ENCODE measurements at places on chromosomes 3 and 15.
A peak's percentile ranks its signal among the peaks of the same experiment; 100 is the strongest.

GRCh38 chr15:36507458-36507857, 72.0 kb upstream of the CDIN1 start:
- H3K4me1 ChIP-seq: no peaks in the 10 kb centered on the region
- no peak overlapping the region for H3K27ac ChIP-seq
- H3K27me3 ChIP-seq: no peaks in the 10 kb centered on the region
- no peak overlapping the region for H3K4me3 ChIP-seq
- H3K36me3 ChIP-seq: no peaks in the 10 kb centered on the region

GRCh38 chr15:48176112-48176511, 2.0 kb downstream of the MYEF2 start:
- H3K27me3 ChIP-seq: peaks cover 4% of the 10 kb centered on the region
- peaks cover 25% of the 10 kb centered on the region for H3K36me3 ChIP-seq
- H3K27ac ChIP-seq: no peak overlapping the region
- H3K4me1 ChIP-seq: peaks cover 20% of the 10 kb centered on the region
- DNase-seq: no peak

DNA sequence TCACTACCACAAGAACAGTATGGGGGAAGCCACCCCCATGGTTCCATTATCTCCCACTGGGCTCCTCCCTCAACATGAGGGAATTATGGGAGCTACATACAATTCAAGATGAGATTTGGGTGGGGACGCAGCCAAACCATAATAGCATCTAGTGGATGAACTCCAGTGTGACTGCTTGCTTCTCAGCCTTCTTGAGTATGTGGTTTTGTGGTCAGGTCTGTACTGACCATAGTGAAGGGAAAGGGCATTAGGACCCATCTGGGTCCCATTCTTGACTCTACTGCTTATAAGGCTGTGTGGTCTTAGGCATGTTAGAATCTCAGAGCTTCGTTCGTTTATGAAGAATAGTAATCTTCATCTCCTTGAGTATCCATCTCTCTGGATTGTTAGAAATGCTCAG, 81.4 kb downstream of the CGNL1 start:
- H3K4me3 ChIP-seq: no peak overlapping the region
- peaks cover 6% of the 10 kb centered on the region for H3K27me3 ChIP-seq
- no peaks in the 10 kb centered on the region for H3K36me3 ChIP-seq
- no peaks in the 10 kb centered on the region for H3K4me1 ChIP-seq

- H3K36me3 ChIP-seq: no peaks in the 10 kb centered on the region
- no peak for DNase-seq
- peaks cover 5% of the 10 kb centered on the region for H3K27me3 ChIP-seq
- no peak overlapping the region for H3K4me3 ChIP-seq
Measured at GRCh38 chr15:32869776-32870175, 152.0 kb downstream of the GREM1 start.

- H3K27me3 ChIP-seq: peaks cover 66% of the 10 kb centered on the region
- no peak for DNase-seq
- H3K36me3 ChIP-seq: no peaks in the 10 kb centered on the region
- H3K4me1 ChIP-seq: peaks cover 20% of the 10 kb centered on the region
Measured at GRCh38 chr15:91304210-91304609, 204.2 kb downstream of the SV2B start.

DNA sequence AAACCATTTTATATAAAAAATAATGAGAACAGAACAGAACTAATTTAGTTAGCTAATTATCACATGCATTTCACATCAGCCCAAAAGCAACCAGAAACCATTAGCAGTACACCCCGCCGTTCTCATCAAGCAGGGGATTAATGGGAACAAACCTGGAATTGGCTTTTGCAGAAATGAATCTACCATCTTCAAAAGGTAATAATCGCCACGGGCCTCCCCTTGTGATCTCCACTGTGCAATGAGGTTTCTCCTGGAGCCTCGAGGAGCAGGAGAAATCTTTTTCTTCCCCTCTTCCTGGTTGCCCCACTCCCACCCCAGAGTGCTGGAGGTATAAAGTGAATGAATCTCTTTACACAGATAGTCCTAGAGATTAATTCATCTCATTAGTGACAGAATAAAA, 1003.5 kb downstream of the AGBL1 start:
- H3K27me3 ChIP-seq: no peaks in the 10 kb centered on the region
- DNase-seq: no peak
- H3K36me3 ChIP-seq: no peaks in the 10 kb centered on the region
- no peak overlapping the region for H3K27ac ChIP-seq
- H3K4me1 ChIP-seq: no peaks in the 10 kb centered on the region

DNA sequence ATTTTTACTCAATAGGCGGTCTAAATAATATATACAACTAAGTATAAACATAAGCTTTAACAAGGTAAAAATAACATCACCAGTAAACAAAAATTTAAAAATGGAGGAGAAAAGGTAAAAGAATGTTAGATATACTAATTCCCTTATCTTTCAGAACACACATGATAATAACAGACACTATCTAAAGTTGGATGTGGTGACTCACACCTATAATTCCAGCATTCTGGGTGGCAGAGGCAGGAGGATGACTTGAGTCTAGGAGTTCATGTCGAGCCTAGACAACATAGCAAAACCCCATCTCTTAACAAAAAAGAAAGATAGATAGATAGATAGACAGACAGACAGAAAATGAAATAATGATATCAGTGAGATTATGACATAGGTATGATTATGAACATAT, 85.1 kb downstream of the STAG1 start:
- no peak overlapping the region for H3K27ac ChIP-seq
- H3K4me3 ChIP-seq: no peak overlapping the region
- no peaks in the 10 kb centered on the region for H3K27me3 ChIP-seq
- H3K4me1 ChIP-seq: peaks cover 11% of the 10 kb centered on the region
- no peak for DNase-seq
- H3K36me3 ChIP-seq: peaks cover 9% of the 10 kb centered on the region

GRCh38 chr3:112813016-112813415, 33.6 kb downstream of the CD200R1L start:
- H3K27me3 ChIP-seq: peaks cover 15% of the 10 kb centered on the region
- no peak overlapping the region for H3K4me3 ChIP-seq
- H3K4me1 ChIP-seq: peaks cover 24% of the 10 kb centered on the region

DNA sequence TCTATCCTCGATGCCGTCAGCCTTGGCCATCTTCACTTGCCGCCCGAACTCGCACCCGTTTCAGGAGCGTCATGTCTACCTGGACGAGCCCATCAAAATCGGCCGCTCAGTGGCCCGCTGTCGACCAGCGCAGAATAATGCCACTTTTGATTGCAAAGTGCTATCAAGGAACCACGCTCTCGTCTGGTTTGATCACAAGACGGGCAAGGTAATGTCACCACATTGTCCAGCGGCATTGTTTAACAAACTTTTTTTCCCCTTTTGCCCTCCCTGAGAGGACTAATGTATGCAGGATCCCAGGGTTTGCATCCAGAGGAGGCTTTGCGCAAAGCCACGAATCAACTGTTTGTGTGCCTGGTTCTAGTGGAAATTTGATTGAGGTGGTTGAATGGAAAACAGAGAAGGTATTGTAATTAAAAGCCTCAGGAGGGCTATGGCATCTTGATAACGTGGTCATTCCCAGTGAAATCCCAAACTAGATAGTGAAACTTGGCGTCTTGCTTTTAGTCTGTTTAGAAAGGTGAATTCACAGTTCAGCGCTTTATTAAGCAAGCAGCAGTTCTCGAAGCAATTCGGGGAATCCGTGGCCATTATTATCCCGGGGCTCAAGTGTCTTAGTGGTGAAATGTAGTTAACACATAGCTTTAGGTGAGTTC, 1.7 kb downstream of the SLMAP start:
- peaks cover 30% of the 10 kb centered on the region for H3K4me1 ChIP-seq
- peaks cover 9% of the 10 kb centered on the region for H3K27me3 ChIP-seq
- DNase-seq: no peak
- H3K36me3 ChIP-seq: peaks cover 40% of the 10 kb centered on the region
- peak overlapping the region; percentile 97 for H3K4me3 ChIP-seq

GRCh38 chr15:38530113-38530512, 34.5 kb downstream of the RASGRP1 start:
- peaks cover 77% of the 10 kb centered on the region for H3K36me3 ChIP-seq
- peak overlapping the region; percentile 55 for H3K27ac ChIP-seq
- H3K4me3 ChIP-seq: no peak overlapping the region
- peaks cover 69% of the 10 kb centered on the region for H3K4me1 ChIP-seq
- no peaks in the 10 kb centered on the region for H3K27me3 ChIP-seq
- DNase-seq: peak; percentile 65

GRCh38 chr3:67048067-67048714, 50.1 kb downstream of the KBTBD8 start:
- DNase-seq: no peak
- no peak overlapping the region for H3K4me3 ChIP-seq
- H3K27ac ChIP-seq: no peak overlapping the region
- H3K4me1 ChIP-seq: peaks cover 2% of the 10 kb centered on the region

- no peaks in the 10 kb centered on the region for H3K4me1 ChIP-seq
- H3K27ac ChIP-seq: no peak overlapping the region
- H3K27me3 ChIP-seq: peaks cover 7% of the 10 kb centered on the region
- H3K4me3 ChIP-seq: no peak overlapping the region
- DNase-seq: no peak
- H3K36me3 ChIP-seq: no peaks in the 10 kb centered on the region
Measured at GRCh38 chr3:40996382-40996781, 202.9 kb upstream of the CTNNB1 start.
